Activated CD8-positive, alpha-beta memory T cell treated with anti-CD3 and anti-CD28 coated beads for 1 hour (primary cell): ENCODE measurements at places on chromosomes 13 and 19.

- DNase-seq = no peak
These were observed 18.5 kb upstream of the LPAR6 start for GRCh38 chr13:48431431-48431830.

DNA sequence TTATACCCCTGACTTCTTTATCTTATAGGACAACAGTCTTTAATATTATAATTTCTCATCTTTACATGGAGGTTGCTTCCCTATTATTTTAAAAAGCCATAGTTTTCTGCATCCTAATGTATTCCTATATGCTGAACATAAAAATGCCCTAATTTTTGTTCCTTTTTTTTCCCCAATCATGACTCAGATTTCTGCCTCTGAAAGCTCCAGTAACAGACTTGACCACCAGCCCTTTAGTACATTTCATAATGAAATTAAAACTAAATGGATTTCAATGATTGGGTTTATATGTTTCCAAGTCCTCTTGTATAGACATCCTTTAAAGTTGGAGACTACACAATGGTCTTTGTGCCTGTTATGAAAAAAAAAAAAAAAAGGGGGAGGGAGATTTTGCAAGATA lies 712.5 kb downstream of the DIAPH3 start:
- DNase-seq = no peak

DNA sequence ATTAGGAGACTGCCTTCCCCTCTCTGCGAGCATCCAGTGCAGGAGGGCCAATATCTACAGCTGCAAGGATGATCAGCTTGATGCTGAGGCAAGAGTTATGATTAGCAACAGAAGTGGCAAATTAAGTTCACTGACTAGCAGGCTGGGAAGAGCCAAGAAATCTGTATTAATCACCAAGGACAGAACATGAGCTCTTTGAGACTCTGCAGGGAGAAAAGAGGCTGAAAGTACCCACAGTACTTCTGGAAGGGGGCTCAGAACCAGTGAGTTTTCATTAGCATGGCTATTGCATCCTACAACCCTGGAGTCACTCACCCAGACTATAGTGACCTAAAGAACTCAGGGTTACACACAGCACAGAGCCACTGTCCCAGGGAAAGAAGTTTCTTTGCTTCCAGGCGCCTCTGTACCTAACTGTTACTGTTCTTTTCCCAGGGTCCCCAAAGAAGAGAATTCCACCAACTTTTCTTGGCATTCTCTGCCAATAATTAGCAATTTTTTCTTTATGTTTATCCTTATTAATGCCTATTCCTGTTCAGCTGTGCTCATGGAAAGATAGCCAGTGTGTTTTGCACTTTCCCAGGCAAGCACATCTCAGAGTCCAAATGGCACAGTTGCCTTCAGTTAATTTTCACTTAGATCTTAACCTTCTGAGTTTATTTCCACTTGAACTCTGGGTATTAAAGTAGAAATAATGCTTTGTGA lies 25.8 kb upstream of the MEDAG start:
- DNase-seq = no peak

DNA sequence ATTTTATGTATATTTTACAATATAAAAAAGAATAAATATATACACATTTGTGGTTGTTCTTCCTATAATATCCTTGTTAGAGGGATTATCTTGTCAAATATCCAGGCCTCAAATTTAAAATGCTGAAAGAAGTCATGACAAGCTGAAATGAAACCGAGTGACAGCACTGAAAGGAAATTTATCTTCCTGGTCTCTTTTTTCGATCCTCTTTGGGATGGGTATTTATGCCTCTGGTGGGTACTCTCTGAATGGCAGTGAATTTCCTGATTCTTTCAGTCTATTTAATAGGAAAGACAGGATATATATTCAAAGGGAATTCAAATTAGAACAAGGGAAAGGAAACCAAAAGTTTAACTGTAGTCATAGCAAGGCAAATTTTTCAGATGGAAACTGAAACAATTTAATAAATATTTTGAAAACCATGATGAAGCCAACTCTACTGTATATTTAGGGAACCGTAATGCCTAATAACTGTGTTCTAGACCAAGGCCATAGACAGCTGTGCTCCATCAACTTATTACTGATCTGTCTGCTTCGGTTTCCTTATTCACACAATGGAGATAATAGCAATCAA lies 97.9 kb downstream of the DLEU7 start:
- no peak for DNase-seq

DNA sequence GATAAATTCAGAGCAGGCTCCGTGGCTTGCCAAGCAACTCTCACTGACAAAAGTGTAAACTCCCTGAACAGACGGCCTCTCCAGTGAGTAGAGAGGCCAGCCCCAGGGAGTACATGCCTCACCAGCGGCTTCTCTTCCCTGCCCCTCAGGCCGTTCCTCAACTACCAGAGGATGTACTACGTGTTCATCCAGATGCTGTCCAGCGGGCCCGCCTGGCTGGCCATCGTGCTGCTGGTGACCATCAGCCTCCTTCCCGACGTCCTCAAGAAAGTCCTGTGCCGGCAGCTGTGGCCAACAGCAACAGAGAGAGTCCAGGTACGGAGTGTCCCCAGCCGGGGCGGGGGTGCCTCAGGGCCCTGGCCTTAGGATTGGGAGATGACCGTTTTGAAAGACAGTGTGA lies 93.4 kb upstream of the MCF2L start:
- no peak for DNase-seq

DNA sequence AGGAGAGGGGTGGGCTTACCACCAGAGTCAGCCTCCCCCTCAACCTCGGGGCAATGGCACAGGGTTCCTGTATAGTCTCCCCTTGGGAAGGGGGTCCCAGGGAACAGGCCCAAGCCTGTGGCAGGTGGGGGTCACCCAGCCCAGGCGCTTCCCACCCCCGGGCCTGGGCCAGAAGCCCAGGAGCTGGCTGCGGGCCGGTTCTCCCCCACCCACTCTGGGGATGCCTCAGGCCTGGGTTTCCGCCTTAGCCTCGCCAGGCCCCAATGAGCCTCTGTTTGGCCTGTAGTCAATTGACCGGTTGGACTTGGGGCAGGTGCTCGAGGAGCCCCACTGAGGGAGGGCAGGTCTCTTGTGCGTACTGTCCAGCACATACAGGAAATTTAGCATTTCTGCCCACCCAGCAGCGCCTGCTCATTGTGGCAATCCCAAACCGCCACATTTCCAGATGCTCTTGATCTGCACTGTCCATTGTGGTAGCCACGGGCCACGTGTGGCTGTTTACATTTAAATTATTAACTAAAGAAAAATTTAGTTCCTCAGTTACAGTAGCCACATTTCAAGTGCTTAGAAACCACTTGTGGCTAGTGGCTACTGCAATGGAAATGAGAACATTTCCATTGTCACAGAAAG lies 9.9 kb downstream of the LYL1 start:
- no peak for DNase-seq

GRCh38 chr13:112067116-112067741 lies at the start of gene SOX1:
TSS of gene SOX1 (plus strand) at chr13:112067149. CDS start at chr13:112067659, 510 bp downstream.
- DNase-seq = no peak

- no peak for DNase-seq
These were observed 88.4 kb upstream of the IRS2 start for GRCh38 chr13:109874484-109875454.

DNA sequence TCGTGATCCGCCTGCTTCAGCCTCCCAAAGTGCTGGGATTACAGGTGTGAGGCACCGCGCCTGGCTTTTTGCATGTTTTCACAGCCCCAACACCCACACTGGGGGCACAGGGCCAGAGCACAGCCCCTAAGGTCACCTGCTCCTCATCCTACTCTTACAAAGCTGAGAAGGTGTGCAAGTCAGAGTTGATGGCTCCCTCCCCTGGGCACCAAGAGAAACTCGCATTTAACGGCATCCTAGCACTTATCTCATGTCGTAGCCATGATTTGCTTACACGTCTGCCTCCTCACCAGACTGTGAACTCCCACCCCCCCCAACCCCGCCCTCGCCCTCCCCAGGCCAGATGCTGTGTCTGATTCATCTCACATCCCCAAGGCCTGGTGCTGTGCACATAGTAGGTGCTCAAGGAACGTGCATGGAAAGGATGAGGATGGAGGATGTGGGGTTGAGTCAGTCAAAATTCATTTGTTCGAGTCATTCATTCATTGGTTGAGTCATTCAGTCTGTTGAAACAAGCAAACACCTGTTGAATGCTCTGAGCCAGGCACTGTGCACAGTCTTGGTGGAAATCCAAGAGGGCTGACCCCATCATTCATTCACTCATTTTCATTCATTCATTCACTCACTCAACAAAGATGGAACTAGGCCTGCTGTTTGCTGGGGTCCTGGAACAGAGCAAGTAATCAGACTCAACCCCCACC lies 11.3 kb downstream of the SHANK1 start:
- no peak for DNase-seq

DNA sequence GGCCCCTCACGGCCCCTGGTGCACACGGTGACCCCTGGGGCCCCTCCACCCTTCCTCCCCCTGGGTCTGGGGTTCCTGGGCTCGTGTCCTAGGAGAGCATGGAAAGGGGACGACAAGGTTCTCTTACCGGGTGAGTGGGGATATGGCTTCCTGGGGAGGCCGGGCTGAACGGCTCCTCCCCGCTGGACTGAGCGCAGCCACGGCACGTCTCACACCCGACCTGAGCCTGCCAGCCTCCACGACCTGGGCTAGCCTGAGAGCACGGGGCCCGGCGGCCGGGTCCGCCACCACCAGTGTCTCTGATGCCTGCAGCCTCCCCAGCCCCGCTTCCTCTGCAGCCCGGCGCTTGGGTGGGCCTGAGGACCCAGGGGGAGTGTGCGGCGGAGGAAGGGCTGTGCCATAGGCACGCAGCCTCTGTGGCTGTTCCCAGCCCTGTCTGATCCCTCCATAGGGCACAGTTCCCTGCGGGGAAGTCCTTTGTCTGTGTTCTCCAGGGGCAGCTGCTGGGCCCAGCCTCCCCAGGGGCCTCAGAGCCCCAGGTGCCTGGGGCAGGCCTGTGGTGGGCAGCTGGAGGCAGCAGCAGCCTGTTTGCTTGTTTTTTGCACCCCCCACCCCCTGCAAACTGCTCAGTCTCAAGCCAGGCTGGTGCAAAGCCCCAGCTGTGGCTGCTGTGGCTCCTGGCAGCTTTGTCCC lies 15.0 kb downstream of the PLIN4 start:
- no peak for DNase-seq

DNA sequence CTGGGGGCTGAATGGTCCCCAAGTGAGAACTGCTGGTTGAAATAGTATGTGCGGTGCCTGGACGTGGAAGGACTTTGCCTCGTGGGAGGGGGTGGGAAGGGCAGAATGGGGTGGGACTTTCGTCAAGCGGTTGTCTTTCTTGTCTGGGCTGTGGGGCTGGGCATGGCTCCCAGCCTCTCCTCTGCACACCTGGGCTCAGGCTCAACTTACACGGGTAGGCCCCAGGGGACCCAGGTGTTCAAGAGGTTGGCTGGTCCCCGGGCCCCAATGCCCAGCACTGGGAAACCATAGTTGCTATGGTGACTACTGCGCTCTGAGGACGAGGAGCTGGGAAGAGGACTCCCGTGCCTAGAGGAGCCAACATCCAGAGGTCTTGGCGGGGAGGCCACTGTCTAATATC lies 7.3 kb downstream of the NWD1 start:
- no peak for DNase-seq

DNA sequence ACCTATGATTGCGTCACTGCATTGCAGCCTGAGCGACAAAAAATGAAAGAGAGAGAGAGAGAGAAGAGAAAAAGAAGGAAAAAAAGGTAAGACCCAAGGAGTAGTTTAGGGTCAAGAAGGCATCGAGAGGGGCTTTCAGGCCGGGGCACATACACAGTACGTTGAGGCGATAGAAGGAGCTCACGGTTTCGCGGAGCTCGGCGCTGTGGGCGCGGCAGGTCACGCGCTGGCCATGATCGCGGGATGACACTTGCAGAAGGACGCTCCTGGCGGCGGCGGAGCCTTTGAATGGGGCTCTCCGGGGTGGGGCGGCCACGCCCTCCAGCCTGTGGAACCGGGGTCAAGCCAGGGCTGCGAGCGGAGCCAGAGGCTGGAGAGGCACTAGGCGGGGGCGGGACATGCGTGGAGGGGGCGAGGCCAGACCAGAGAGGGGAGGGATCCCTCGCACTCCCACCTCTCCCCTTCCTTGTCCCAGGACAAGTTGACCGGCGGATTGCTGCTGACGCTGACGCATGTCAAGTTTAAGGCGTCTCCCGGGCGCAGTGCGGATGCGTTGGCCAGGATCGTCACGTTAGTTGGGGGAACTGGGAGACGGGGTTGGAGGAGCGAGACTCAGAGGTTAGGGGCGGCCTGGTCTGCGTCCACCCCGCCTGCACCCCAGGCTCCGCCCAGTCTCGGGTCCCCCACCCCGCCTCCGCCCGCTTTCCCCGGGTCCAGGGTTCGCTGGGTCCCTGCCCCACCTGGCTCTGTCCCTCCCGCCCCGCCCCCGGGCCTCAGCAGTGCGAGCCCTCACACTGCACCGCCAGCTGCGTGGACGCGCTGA lies 6.9 kb downstream of the NPHS1 start:
- no peak for DNase-seq
